GF-D8 (cell line): ENCODE measurements at places on chromosomes 12 and 14.

GRCh38 chr12:3564861-3565260 is 73.9 kb downstream of the PRMT8 start:
- no peak for DNase-seq

- no peak for DNase-seq
Observed at GRCh38 chr14:83867566-83868225, 1662.2 kb upstream of the FLRT2 start.

- DNase-seq = no peak
Observed at GRCh38 chr14:85421186-85421877, 108.6 kb upstream of the FLRT2 start.

GRCh38 chr12:77314378-77315052 is 249.1 kb upstream of the E2F7 start:
- DNase-seq = no peak

GRCh38 chr12:69068448-69068847 is 135.5 kb upstream of the CPM start:
- DNase-seq = no peak

GRCh38 chr12:105205322-105206048 is 30.5 kb downstream of the APPL2 start:
- DNase-seq = no peak

DNA sequence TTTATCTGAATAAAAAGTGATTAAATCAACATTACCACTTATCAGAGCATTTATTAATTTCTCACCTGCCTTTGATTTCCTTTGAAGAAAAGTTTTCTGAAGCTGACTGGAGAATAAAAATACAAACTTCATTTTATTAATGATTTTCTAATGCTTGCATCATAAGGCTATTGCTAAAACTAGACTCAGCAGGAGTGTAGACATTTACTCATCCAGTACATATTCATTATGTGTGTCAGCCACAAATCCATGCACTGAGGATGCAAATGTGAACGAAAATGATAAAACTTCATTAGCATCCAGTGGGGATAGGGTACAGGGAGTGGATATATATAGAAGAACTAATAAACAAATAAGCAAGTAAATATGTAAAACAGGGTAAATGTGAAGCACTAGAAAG is 74.6 kb downstream of the SLCO1B3 start:
- no peak for DNase-seq

DNA sequence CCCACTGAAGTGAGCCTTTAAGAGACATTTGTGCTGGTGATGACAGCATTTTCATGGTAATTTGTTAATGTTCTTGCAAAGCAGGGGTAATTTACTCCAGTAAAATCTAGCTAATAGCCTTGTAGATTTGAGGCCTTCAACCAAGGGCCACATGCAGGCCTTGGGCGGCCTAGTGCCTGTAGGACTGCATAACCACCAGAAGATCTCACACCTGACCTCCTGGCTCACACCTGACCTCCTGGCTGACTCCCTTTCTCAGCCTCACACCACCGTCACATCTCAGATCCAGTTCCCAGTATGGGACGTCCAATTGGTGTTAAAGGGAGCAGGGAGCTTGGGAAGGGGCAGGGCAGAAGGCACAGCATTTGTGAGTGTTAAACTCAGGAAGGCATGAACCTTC is 26.9 kb downstream of the C12orf42 start:
- DNase-seq = no peak

- no peak for DNase-seq
Observed at GRCh38 chr12:21647179-21647578, 10.5 kb downstream of the LDHB start.

DNA sequence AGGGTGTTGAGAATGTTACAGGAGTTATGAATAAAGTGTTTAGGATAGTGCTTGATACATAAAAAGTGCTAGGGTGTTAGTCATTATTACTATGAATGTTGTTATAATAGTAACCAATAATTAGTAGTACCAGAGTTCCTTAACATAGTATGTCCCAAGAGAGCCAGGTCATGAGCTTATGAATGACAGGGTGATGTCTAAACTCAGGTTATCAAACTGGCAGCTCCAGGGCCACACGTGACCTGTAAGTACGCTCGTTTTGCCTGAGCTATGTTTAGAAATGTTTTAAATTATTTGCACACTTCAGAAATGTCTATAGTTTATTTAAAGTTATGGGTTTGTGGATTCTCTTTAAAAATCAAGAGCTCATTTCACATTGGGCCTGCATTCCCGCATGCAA is 14.1 kb upstream of the GRIP1 start:
- DNase-seq = no peak

DNA sequence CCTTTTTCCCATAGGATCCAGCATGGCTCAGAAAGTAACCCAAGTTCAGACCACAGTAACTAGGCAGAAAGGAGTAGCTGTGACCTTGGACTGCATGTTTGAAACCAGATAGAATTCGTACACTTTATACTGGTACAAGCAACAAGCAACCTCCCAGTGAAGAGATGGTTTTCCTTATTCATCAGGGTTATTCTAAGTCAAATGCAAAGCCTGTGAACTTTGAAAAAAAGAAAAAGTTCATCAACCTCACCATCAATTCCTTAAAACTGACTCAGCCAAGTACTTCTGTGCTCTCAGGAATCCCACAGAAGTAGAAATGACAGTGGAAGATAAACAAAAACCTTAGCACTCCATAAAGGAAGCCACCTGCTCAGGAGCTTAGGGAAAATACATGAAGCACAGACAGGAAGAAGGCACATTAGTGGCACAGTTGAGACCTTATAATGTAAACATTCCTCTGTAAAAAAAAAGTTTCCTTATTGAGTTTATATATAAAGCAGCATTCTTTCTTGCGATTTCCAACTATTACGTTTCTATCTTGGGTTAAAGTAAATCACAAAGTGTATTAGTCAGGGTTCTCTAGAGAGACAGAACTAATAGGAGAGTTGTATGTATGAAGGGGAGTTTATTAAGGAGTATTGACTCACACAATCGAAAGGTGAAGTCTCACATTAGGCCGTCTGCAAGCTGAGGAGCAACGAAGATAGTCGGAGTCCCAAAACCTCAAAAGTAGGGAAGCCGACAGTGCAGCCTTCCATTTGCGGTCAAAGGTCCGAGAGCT is 398.4 kb downstream of the DAD1 start:
- DNase-seq = no peak

GRCh38 chr14:93949511-93950075 is 22.4 kb downstream of the FAM181A start:
- DNase-seq = no peak

GRCh38 chr14:100394886-100395672 is 71.9 kb downstream of the SLC25A47 start:
- no peak for DNase-seq

- no peak for DNase-seq
Observed at GRCh38 chr12:116533343-116534251, 25.6 kb upstream of the MAP1LC3B2 start.

DNA sequence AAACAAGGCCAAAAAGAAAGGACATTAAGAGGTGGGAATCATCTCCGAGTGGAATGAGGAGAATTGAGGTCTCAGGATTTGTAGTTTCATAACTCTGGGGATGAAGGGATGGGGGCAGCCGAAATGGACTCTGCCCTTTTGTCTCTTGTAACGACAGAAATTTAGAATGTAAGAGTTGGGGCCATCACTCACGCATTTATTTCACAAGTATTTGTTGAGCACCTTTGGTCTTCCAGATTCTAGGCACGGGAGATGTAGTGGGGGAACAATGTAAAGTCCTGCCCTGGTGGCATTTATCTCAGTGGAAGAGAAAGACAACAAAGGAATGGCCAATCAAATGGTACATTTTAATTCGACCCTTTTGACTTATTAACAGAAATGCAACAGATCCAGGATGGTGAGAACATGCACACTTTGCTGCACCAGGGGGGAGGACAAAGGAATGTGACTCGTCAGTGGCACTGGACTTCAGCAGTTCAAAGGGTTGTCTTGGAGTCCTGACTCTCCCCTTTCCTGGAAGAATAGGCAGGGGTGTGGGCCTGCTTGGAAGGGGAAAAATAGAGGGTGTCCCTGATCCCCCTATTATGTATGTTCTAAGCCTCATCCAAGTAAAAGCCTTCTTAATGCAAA is 102.0 kb downstream of the TMEM30B start:
- no peak for DNase-seq

- DNase-seq = no peak
Observed at GRCh38 chr12:98275131-98275475, 240.3 kb upstream of the TMPO start.

DNA sequence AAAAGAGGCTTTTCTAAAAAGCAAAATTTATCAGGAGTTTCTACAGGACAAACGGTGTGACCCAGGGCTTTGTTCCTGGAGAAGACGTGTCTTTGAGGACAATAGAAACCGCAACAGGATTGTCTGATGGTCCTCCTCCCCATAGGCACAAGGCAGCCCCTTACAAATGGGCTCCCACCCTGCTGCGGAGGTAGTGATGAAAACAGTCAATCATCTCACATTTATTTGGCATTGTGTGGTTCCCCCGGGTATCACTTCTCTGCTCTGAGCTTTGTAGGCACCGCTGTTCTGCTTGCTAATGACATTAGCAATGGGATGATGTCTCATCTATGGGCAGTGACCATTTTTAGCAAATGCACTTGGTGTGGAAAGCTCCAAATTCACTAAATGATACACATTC is 155.5 kb upstream of the TMPO start:
- no peak for DNase-seq

DNA sequence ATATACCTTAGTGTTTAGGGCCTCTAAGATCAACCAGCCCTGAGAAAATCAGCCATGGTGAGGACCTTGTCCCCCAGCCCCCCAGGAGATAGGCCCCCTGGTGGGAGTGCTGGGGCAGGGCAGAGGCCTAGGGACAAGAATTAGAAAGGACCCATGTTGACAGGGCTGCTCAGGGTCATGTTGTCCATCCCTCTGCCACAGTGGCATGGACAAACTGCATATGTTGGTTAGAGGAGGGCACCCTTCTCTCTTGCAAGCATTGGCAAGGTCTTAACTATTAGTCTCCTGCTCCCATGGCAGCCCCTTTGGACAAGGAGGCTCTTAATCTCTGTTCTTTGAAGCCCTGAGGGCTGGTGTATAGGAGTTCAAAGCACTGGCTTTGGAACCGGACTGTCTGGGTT is 755 bp upstream of the PTPN6 start:
- DNase-seq = peak; percentile 18

DNA sequence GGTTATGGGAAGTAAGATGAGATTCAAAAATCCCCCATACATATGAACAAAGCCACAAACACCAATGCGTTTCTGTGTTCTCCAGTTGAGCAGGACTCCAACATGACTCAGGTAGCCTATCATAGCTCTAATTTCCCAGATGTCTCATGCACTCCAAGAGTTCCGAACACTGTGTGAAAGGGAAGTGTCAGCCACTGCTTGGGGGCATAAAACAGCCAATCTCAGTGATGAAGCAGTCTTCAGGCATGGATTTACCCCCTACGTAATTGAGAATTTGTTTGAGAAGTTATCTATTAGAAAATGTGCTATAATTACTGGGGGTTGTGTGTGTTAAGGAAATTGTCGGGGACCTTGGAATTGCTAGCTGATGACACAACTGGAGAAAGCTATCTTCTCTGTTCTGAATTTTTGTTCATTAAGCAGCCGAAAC is 153.9 kb upstream of the AVPR1A start:
- no peak for DNase-seq

- DNase-seq = peak; percentile 8
Observed at GRCh38 chr12:19761463-19761862, 322.2 kb downstream of the AEBP2 start.

- DNase-seq = no peak
Observed at GRCh38 chr12:121246893-121247557, 37.1 kb downstream of the P2RX4 start.

- no peak for DNase-seq
Observed at GRCh38 chr12:50533971-50534370, 29.2 kb downstream of the DIP2B start.

- DNase-seq = peak; percentile 14
Observed at GRCh38 chr12:117025481-117026151, 73.6 kb downstream of the TESC start.

GRCh38 chr14:102777711-102778337 is 575 bp downstream of the TRAF3 start:
- no peak for DNase-seq

DNA sequence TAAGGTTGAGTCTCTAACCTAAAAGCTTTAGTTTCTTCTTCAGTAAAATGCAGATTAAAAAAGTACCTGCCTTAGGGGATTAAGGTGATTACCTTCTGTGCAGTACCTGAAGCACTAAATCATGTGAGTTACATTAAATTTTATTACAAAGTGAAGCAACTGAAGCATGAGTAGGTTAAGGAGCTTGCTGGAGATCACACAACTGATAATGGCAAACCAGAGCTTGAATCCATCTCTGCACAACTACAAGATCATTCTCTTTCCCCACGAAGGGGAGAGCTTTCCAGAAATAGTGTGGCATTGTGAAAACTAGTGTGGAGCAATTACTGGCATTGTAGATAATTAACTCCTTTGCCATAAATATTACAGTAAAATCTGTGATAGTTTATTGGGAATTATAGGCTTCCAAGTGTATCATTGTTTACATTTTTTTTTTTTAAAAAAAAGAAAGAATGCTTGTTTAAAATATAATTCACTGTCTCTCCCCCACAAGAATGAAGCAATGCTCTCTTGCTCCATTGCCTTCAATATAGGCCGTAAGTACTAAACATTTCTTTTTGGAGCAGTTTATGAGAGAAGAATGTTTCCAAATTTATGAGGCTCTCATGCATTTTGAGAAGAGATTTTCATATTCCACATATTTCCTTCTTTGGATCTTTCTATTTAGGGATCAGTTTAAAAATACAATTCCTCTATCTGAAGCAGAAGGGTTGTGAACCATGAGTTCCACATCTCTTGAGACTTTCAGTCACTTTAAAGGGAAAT is 20.5 kb downstream of the SLC38A2 start:
- DNase-seq = no peak

- DNase-seq = no peak
Observed at GRCh38 chr12:34290381-34290995, 268.2 kb downstream of the ALG10 start.
